ENCODE measurements at places on chromosomes 7 and 10.

DNA sequence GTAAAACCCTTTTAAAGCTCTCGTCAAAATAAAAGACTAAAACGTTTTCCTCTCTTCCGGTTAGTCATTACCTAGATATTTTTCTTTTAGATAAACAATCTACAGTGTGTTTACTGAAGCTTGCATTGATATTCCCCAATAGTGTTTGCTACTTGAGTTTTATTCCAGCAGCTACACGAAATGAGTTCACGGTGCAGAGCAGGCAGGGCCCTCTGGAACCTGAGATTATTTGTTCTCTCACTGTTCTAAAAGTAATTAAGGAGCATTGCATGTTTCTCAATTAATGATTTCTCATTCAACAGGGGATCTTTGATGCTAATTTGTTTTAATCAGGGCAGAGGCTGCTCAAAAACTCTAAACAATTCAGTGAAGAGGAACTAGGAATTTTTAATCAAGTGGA is 319.7 kb downstream of the GFRA1 start:
- DNase-seq, result no peak

GRCh38 chr10:133021963-133022775 is 65.6 kb upstream of the ADGRA1 start:
- DNase-seq, result no peak

DNA sequence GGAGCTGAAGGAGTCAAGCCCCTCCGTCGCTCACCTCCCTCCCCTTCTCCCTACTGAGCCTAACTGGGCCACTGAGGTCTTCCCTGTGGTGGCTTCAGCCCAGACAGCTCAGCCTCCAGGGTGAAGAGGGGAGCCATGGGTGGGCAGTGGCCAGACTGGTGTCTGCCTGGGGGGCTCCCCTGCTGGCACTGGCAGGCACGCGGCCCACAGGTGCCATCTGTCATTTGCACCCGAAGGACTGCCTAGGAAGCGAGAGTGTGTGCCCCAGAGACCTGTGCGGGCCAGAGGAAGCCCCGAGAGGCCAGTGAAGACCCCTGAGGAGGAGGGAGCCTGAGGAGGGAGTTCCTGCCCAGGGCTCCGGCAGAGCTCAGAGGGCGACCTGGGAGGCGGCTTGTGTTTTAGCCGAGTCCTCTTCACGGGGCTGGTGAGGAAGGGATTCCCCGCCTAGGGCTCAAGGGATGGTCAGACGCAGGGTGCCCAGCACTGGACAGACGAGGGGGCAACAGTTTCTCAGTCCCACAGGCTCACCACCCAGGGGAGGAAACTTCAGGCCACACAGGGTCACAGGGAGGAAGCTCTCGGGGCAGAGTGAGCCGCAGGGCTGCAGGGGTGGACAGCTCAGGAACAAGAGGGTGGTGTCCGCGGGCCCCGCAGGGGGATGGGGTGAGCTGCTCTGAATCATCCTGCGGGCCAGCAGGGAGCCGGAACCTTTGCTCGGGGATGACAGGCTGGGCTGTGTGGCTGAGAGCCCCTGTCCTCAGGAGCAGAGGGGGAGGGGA is 76.2 kb upstream of the PPP2R2D start:
- no peak for DNase-seq

GRCh38 chr10:11177926-11178471 is 160.3 kb downstream of the CELF2 start:
- DNase-seq, result no peak

DNA sequence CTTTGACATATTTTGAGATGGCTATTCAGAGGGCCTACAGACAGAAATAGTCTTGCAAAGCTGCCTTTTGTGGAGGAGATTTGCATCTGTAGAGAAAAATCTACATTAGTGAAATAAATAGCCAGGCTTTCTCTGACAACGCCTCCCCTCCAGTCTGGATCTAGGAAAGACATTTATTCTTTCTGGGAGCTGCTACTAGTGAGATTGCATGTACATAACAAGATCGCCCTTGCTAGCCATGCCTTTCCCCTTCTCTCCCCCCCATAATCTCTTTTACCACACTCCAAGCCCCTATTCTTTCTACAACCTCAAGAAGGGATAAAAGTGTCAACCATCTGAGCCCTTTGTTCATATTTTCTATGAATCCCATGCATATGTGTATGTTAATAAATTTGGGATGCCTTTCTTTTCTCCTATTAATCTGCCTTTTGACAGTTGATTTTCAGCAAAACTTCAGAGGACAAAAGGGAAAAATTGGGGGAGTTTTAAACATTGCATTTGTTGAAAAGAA is 194.2 kb downstream of the SNX13 start:
- no peak for DNase-seq

DNA sequence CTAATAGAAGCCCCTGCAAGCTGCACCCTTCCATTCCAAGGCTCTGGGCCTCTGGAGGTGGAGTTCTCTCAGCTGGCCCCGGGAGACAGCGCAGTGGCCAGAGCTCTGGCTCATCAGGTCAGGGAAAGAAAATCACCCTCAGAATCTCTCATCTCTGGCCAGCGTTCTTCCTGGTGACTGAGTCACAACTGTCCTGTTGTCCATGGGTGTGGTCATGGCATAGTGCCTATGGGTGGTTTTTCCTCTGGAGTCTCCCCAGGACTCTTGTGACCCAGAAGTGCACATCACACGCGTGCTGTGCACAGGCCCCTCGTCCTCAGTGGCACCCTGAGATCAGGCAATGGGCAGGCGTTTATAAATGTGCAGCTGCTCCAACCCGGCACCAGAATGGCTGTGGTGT is 27.4 kb upstream of the FXYD4 start:
- DNase-seq, result no peak

DNA sequence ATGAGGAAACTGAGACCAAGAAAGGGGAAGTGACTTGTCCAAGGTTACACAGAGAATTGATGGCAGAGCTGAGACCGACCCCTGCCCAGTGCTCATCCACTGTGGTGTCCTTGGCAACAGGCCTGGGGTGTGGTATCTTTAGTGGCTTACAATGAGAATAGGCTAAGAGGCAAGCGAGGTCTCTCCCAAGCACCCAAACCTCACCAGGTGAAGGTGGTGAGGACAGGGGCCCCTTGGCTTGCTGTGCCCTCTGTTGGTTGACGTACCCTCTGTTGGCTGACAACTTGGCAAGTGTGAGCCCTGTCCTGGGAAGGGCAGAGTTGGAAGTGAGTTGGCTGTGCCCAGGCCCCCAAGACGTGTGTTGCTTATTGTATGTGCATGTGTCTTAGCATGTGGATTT is 166.9 kb downstream of the GRK5 start:
- no peak for DNase-seq

GRCh38 chr7:84232646-84233045 is 38.1 kb upstream of the SEMA3A start:
- no peak for DNase-seq

Data from right hindlimb (tissue), 1 donor.